Activated naive CD4-positive, alpha-beta T cell treated with anti-CD3 and anti-CD28 coated beads for 36 hours (primary cell): ENCODE measurements at places on chromosomes 4 and X.
A peak's percentile ranks its signal among the peaks of the same experiment; 100 is the strongest.

- H3K36me3 ChIP-seq, result no peaks in the 10 kb centered on the region
- peaks cover 3% of the 10 kb centered on the region for H3K27me3 ChIP-seq
- H3K4me3 ChIP-seq, result no peak overlapping the region
- no peaks in the 10 kb centered on the region for H3K4me1 ChIP-seq
- DNase-seq, result no peak
Measured at GRCh38 chr4:14404730-14405129, 597.6 kb upstream of the CPEB2 start.

DNA sequence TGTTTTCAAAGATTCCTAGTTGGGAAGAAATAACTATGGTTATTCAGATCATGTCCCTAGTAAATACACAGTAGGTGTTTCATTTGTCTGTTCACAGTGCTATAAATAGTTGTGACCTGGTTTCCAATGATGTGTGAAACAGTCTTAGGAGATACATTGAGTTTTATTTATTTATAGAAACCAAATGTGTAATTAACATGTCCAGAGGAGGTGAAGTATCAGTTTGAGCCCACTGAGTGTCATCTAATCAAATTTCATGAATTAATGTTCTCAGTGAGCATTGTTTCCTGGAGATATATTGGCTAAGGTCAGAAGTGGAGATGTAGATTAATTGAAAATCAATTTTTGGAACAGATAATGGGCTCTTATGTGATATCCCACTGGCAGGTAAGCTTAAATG, 996.3 kb downstream of the FSTL5 start:
- H3K27ac ChIP-seq, result no peak overlapping the region
- H3K27me3 ChIP-seq, result no peaks in the 10 kb centered on the region
- H3K4me1 ChIP-seq, result no peaks in the 10 kb centered on the region

DNA sequence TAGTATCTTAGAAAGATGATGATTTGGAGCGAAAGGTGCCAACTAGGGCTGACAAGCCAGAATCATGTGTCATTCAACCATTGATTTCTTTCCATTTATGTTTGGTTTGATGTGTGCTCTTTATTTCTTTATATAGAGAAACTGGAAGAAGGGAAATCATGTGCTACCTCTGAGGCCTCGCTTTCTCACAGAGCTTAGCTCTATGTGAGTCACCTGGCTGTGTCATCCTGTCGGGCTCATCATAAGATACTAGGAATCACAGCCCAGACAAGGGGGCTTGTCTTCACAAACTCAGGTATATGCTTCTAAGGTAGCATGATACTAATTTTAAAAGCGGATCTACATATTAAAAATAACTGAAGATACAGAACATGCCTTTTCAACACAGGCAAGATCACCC, 81.7 kb upstream of the GPM6B start:
- H3K27ac ChIP-seq, result no peak overlapping the region
- DNase-seq, result peak; percentile 21
- no peaks in the 10 kb centered on the region for H3K36me3 ChIP-seq
- no peak overlapping the region for H3K4me3 ChIP-seq

- H3K4me3 ChIP-seq, result no peak overlapping the region
- H3K4me1 ChIP-seq, result no peaks in the 10 kb centered on the region
- no peaks in the 10 kb centered on the region for H3K27me3 ChIP-seq
Measured at GRCh38 chr4:53197772-53198142, 168.1 kb downstream of the SCFD2 start.

GRCh38 chrX:56812515-56813105, 83.6 kb downstream of the NBDY start:
- H3K27ac ChIP-seq, result peak overlapping the region; percentile 95
- peaks cover 36% of the 10 kb centered on the region for H3K4me1 ChIP-seq
- H3K4me3 ChIP-seq, result peak overlapping the region; percentile 69
- peak; percentile 42 for DNase-seq
- peaks cover 13% of the 10 kb centered on the region for H3K36me3 ChIP-seq

GRCh38 chrX:101429934-101430333, 21.9 kb downstream of the HNRNPH2 start:
- H3K27ac ChIP-seq, result peak overlapping the region; percentile 68
- no peak overlapping the region for H3K4me3 ChIP-seq
- H3K27me3 ChIP-seq, result no peaks in the 10 kb centered on the region
- peaks cover 22% of the 10 kb centered on the region for H3K36me3 ChIP-seq
- H3K4me1 ChIP-seq, result peaks cover 11% of the 10 kb centered on the region

GRCh38 chr4:8913121-8913857, 41.6 kb upstream of the HMX1 start:
- DNase-seq, result no peak
- peaks cover 2% of the 10 kb centered on the region for H3K4me1 ChIP-seq
- H3K4me3 ChIP-seq, result no peak overlapping the region
- H3K27me3 ChIP-seq, result no peaks in the 10 kb centered on the region

GRCh38 chr4:153221783-153222706, 17.8 kb downstream of the TRIM2 start:
- H3K4me3 ChIP-seq, result peak overlapping the region; percentile 79
- peaks cover 42% of the 10 kb centered on the region for H3K4me1 ChIP-seq
- peaks cover 10% of the 10 kb centered on the region for H3K36me3 ChIP-seq
- H3K27me3 ChIP-seq, result peaks cover 7% of the 10 kb centered on the region
- H3K27ac ChIP-seq, result peak overlapping the region; percentile 21

- no peak overlapping the region for H3K4me3 ChIP-seq
- no peak overlapping the region for H3K27ac ChIP-seq
- no peaks in the 10 kb centered on the region for H3K27me3 ChIP-seq
- H3K4me1 ChIP-seq, result no peaks in the 10 kb centered on the region
Measured at GRCh38 chr4:175772170-175772705, 39.8 kb downstream of the GPM6A start.

DNA sequence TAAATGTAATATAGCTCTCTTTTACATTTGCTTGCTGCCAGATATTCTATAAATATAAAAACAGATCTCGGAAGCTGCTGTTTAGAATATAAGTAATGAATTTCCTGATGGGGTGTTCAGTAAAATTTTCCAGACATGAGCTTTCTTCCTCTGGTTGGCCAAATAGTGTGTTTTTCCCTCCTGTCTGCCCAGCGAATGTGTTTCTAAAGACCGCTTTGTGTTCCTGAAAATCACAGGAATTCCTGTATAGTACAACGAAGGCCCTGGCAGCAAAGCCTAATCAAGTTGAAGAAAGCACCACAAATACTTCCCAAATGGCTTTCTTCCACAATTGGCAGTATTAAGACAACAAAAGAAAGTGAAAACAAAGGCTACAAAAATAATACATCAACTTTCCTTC, 494.1 kb downstream of the INPP4B start:
- H3K36me3 ChIP-seq, result peaks cover 2% of the 10 kb centered on the region
- peak overlapping the region; percentile 90 for H3K27ac ChIP-seq
- H3K4me3 ChIP-seq, result peak overlapping the region; percentile 59

GRCh38 chr4:35105486-35105885, 1138.8 kb downstream of the ARAP2 start:
- H3K27me3 ChIP-seq, result no peaks in the 10 kb centered on the region
- no peak overlapping the region for H3K4me3 ChIP-seq
- DNase-seq, result no peak
- no peaks in the 10 kb centered on the region for H3K36me3 ChIP-seq
- H3K27ac ChIP-seq, result no peak overlapping the region

DNA sequence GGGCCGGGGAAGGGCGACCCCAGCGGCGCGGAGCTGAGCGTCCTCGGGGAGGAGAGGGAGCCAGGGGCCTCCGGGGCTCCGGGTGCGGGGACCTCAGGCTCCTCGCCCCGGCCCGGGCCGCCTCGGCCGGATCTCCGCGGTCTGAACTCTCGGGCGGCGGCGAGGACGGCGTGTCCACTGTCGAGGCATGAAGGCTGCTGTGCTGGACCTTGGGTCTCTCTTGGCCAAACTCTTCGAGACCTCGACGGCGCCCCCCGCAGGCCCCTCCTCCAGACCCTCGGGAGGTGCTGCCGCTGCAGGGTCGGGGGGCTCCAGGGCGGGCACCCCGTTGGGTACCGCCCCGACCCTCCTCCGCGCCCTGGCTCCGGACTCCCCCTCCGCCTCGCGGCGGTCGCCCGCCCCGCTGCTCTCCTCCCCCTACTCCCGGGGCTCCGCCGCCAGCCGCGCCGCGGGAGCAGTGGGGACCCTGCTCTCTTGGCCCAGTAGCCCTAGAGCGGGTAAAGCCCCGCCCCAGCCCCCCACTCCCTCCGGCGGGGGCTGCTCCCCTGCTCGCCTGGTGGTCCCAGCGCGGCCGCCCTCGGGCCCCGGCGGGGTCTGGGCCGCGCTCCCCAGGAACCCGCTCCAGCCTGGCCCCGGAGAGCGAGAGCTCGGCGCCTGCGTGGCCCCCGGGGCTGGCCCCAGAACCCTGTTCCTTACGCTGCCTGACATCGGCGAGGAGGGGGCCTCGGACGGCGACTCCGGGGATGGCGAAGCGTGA, 564 bp downstream of the FAM149A start:
- H3K27me3 ChIP-seq, result peaks cover 49% of the 10 kb centered on the region
- no peak for DNase-seq
- peak overlapping the region; percentile 66 for H3K4me3 ChIP-seq
- no peak overlapping the region for H3K27ac ChIP-seq

- peaks cover 14% of the 10 kb centered on the region for H3K4me1 ChIP-seq
- no peaks in the 10 kb centered on the region for H3K27me3 ChIP-seq
- H3K27ac ChIP-seq, result no peak overlapping the region
Measured at GRCh38 chr4:146469022-146469421, 52.7 kb downstream of the SLC10A7 start.

GRCh38 chrX:80511969-80512760, 91.9 kb downstream of the TENT5D start:
- no peak for DNase-seq
- no peaks in the 10 kb centered on the region for H3K27me3 ChIP-seq
- H3K4me1 ChIP-seq, result peaks cover 3% of the 10 kb centered on the region
- no peaks in the 10 kb centered on the region for H3K36me3 ChIP-seq
- no peak overlapping the region for H3K4me3 ChIP-seq

DNA sequence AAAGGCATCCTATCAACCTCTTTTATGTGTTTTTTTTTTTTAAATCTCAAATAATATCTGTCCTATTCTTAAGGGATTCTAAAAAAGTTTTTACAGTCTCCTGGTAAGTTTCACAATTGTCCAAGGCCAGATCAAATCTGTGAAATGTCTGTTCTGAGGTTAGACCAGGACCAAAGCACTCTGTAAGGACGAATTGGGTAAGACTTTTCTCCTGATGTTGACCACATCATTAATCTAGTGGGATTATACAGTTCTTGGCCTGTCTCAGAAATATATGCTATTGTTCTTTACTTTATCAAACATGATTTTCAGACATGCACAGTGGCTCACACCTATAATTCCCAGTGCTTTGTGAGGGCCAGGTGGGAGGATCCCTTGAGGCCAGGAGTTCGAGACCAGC, 45.8 kb upstream of the TMEM131L start:
- no peak for DNase-seq
- H3K4me3 ChIP-seq, result no peak overlapping the region
- H3K4me1 ChIP-seq, result peaks cover 17% of the 10 kb centered on the region
- H3K27me3 ChIP-seq, result no peaks in the 10 kb centered on the region
- no peak overlapping the region for H3K27ac ChIP-seq

GRCh38 chr4:53721263-53721662, 130.0 kb upstream of the LNX1 start:
- no peak overlapping the region for H3K27ac ChIP-seq
- peaks cover 7% of the 10 kb centered on the region for H3K27me3 ChIP-seq
- DNase-seq, result no peak
- H3K36me3 ChIP-seq, result no peaks in the 10 kb centered on the region
- H3K4me1 ChIP-seq, result no peaks in the 10 kb centered on the region

DNA sequence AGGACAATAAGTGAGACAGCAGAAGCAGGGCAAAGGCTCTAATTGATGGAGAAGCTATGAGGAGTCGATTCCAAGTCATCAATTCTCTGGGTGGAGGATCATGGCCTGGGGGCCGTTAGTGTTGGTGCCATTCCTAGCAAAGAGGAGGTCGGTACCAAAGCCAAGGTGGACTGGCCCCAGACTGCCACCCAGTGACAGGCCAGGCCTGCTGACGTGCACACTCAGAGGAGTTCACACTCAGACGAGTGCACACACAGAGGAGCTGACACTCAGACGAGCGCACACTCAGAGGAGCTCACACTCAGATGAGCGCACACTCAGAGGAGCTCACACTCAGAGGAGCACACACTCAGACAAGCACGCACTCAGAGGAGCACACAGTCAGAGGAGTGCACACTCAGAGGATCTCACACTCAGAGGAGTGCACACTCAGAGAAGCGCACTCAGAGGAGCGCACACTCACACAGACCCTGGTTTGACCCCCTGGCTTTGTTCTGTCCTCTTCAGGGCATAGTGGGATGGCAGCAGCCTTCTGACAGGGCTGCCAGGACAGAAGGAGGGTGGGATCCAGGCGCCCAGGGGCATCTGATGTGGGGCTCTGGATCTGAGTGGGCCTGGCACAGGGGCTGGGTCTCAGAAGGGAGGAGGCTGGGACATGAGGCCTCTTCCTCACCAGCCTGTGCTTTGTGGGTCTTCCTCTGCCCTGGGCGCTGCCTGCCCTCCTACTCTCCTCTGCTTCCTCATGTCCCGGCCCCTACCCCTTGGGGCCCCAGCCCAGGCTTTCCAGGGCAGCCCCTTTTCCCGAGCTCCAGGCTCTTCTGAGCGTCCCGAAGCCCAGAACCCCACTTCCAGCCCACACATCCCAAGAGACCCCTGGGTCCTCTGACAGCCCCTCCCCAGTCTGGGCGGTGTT, 41.7 kb upstream of the NKX1-1 start:
- no peak for DNase-seq
- no peaks in the 10 kb centered on the region for H3K36me3 ChIP-seq
- H3K27me3 ChIP-seq, result peaks cover 5% of the 10 kb centered on the region

DNA sequence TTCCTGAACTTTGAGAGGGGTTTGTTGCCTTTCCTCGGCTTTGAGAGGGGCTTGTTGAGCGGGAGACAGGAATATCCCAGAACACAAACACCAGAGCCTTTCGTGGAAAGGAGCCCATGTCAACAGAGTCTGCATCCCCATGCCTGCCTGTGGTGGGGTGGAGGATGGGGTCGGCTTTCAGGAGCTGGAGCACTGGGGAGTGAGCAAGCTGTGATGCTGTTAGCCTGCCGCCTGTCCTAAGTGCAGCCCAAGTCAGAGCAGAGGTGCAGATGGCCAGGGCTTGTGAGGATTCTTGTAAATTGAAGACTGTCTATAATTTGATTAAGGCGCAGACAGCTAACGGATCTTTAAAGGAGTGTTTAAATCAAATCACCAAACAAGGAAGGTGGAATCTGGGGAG, 103.3 kb upstream of the ANK2 start:
- H3K36me3 ChIP-seq, result no peaks in the 10 kb centered on the region
- H3K4me3 ChIP-seq, result no peak overlapping the region
- no peaks in the 10 kb centered on the region for H3K4me1 ChIP-seq
- H3K27me3 ChIP-seq, result peaks cover 14% of the 10 kb centered on the region
- H3K27ac ChIP-seq, result no peak overlapping the region

DNA sequence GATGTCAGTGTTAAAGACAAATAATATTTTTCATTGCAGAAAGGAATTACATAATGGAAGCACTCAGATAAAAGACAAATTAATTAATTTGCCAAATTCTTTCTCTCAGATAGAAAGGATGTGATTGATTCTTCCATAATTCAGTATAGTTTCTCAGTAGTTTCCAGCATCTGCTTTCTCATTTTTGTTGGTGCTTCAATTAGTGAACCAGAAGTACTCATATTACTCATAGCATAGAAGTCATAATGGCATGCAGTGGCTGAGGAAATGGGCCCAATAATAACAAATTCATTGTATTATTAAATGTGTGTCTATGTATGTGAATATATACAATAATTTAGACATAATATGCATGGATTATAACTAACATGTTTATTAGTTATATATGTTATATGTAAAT, 393.3 kb upstream of the TRAM1L1 start:
- no peak for DNase-seq
- no peak overlapping the region for H3K4me3 ChIP-seq

GRCh38 chr4:76989391-76990061, 40.0 kb downstream of the SEPTIN11 start:
- H3K27ac ChIP-seq, result no peak overlapping the region
- no peaks in the 10 kb centered on the region for H3K27me3 ChIP-seq
- H3K4me1 ChIP-seq, result peaks cover 69% of the 10 kb centered on the region
